ENCODE measurements at places on chromosomes 6 and 20. TPM values are rescaled to one million over a fixed set of nuclear protein-coding genes. Genes with fewer than 3 reads are reported as not detected.

- DNase-seq, result no peak
Measured at GRCh38 chr20:23130622-23131140, 44.6 kb upstream of the CD93 start.

The SRSF6 gene
- polyA plus RNA-seq, result 335 TPM

- no peak for DNase-seq
Measured at GRCh38 chr20:43925215-43925614, 10.6 kb downstream of the TOX2 start.

DNA sequence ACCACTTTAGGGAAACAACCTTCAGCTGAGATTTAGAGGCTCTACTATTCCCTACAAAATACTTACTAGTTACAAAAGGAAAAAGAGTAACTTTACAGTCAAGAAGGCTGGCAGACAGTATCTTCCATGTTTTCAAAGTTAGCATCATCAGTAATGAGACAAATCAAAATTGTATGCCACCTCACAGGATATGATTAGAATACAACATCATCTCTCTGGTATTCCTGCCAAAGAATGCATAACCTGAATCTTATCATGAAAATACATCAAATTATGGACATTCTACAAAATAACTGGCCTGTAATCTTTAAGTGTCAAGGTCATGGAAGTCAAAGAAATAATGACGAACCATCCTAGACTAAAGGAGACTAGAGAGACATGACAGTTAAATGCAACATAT is 38.4 kb downstream of the CDK5RAP1 start:
- no peak for DNase-seq

DNA sequence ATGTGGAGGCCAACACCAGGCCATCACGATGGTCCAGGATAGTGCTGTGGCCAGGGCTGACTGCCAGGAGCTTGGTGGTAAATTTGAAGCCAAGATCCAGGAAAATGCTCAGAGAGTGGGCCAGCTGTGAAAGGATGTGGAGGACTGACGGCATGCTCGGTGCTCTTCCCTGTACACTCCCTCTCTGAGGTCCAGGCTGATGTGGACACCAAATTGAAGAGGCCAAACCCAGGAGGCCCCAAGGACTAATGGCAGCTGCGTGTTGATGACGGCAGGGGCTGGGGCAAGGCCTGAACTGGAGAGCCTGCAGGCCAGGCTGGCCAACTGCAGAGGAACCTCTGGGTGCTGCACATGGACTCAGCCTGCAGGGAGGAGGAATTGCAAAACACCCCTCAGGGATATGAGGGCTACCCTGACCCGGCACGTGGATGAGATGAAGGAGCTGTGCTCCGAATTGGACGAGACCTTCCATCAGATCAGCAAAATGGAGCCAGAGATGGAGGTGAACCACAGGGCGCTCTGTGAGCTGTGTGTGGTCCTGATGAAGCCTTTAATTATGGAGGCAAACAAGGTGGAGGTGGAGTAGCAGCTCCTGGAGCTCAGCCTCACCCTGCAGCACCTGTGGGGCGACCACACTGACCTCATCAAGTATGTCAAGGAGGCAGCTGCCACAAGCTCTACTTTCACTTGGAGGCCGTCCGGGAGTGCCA is 6.9 kb upstream of the RAET1E start:
- DNase-seq, result no peak
